ENCODE measurements at places on chromosomes 5 and 9.

- DNase-seq = no peak
Measured at GRCh38 chr5:171409164-171410136, 10.0 kb upstream of the FGF18 start.

GRCh38 chr9:86902586-86902985 lies 44.7 kb downstream of the GAS1 start:
- no peak for DNase-seq

DNA sequence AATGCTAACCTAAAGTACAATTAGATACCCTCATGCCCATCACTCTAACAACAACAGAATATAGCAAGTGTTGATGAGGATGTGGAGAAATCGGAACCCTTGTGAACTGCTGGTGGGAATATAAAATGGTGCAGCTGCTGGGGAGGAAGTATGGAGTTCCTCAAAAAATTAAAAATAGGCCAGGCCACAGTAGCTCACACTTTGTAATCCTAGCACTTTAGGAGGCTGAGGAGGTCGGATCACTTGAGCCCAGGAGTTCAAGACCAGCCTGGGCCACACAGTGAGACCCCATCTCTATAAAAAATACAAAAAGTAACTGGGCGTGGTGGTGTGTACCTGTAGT lies 18.0 kb upstream of the MRNIP start:
- DNase-seq = no peak

GRCh38 chr5:15757619-15758018 lies 257.6 kb downstream of the FBXL7 start:
- DNase-seq = no peak

GRCh38 chr5:116912221-116912620 lies 337.6 kb upstream of the SEMA6A start:
- DNase-seq = no peak

DNA sequence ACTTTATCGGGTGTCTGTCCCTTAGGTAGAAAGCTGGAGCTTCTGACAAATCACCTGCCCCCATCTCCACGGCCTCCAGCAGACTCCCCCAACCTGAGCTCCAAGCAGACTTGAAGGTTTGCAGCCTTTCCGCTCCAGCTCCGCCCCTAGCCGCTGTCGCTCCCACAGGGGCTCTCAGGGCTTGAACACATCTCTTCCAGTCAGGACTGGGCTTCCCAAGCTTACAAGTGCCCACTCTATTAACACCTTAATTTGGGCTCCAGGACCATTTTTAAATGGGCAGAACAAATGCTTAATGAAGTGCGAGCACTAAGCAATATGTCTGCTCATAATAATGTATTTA lies 17.2 kb upstream of the SLC25A51 start:
- DNase-seq = no peak

DNA sequence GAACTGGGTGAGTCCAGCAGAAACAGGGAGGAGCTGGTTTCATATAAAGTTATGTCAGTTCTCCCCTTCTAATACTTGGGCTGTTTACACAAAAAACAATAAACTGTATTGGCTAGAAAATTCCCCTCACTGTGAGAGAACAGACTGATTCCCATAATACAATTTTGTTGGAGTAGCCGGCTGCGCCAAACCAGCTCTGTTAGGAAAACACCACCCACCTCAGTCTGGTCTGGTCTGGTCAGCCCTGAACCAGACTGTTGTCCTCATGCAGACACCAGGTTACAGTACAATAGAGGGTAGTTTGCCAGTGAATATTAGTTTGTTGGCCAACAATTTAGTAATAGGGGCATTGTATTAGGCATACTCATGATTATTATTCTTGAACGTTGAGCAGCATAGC lies 356.4 kb downstream of the EFNA5 start:
- no peak for DNase-seq

Measured in SK-N-DZ (cell line).